ENCODE measurements at places on chromosomes 1 and 21.

- no peak for DNase-seq
Measured at GRCh38 chr1:55062801-55063576, 23.6 kb downstream of the PCSK9 start.

DNA sequence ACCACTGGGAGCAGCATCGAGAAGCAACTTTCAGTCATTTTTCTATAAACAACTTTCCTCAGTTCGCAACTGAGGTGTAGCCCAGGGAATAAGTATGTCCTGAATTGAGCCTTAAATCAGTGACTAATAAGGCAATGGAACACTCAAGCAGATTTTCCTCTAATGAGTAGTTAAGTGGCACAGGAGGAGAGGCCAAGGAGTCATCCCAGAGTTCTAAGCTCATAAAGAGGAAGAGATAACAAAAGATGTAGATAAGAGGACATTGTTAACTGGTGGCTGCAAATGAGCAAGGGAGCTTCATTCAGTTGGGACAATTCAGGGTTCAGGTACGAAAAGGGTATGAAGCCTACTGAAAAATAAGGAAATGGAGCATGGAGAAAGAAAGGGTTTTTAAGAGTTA lies 64.5 kb downstream of the LRRC40 start:
- no peak for DNase-seq

GRCh38 chr1:67333603-67334002 lies 25.9 kb downstream of the IL12RB2 start:
- DNase-seq: no peak

- no peak for DNase-seq
Measured at GRCh38 chr1:183873642-183874041, 68.7 kb downstream of the RGL1 start.

DNA sequence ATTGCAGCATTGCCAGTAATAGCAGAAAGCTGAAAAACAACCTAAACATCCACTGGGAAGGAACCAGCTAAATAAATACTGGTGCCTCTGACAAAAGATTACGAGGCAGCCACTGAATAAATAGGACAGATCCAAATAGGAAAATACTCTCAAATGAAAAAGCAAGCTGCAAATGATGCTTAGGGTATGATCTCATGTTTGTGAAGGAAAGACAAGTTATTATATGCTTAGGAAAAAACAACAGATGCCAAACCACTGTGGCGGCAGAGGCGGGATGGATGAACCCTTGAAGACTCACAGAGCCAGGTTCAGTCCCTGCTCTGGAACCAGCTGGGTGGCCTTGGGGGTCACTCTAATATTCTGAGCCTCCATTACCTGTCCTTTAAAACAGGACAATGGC lies 41.6 kb downstream of the MATN1 start:
- no peak for DNase-seq

- no peak for DNase-seq
Measured at GRCh38 chr1:108051631-108052377, 86.8 kb upstream of the VAV3 start.

DNA sequence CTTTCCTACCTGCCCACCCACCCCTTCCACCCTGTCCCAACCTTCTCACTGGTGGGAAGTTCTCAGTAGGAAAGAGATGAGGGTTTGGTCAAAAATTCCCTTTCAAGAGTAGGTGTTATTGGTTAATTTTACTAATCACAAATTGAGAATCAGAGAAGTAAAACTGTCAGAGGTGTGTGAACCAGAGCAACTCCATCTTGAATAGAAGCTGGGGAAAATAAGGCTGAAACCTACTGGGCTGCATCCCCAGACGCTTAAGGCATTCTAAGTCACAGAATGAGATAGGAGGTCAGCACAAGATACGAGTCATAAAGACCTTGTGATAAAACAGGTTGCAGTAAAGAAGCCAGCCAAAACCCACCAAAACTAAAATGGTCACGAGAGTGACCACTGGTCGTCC lies 11.5 kb downstream of the PLA2G2D start:
- DNase-seq: no peak

- no peak for DNase-seq
Measured at GRCh38 chr21:14982336-14982735, 82.5 kb downstream of the NRIP1 start.

- DNase-seq: no peak
Measured at GRCh38 chr21:24294171-24294570, 1313.1 kb downstream of the MRPL39 start.

- no peak for DNase-seq
Measured at GRCh38 chr1:54337928-54338327, 68.3 kb downstream of the SSBP3 start.

DNA sequence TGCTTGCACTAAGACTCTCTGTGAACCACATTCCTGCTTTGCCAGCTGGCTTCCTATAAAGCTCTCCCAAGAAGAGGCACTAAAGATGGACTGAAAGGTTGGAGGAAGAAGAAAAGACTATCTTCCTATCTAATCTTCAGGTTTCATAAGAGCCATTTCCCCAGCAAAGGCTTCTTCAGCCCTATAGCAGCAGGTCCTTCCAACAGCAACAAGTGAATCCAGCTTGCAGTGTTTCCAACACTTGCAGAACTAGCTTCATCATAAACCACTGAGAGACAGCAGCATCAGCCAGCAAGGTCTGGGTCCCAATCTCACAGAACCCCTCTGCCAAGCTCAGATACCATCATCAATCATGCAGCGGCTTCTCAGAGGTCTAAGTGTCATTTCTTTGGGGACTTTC lies 28.1 kb downstream of the FOXJ3 start:
- no peak for DNase-seq

DNA sequence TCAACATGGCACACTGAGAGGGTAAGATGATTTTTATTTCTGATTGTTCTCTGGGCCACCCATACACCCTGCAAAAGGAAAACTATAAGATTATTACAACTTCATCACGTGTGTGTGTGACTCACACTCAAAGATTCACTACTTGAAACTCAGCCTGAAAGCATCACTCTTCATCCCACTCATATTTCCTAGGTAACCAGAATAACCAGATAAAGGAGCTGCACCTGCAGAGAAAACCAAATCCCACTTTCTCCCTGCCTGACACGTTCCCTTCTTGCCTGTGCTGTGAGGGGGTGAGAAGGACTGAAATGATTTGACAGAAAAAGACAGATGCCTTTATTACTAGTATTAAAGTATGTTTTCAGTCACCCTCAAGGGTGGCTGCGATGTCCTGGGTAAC lies 131.6 kb downstream of the TGFBR3 start:
- DNase-seq: no peak

DNA sequence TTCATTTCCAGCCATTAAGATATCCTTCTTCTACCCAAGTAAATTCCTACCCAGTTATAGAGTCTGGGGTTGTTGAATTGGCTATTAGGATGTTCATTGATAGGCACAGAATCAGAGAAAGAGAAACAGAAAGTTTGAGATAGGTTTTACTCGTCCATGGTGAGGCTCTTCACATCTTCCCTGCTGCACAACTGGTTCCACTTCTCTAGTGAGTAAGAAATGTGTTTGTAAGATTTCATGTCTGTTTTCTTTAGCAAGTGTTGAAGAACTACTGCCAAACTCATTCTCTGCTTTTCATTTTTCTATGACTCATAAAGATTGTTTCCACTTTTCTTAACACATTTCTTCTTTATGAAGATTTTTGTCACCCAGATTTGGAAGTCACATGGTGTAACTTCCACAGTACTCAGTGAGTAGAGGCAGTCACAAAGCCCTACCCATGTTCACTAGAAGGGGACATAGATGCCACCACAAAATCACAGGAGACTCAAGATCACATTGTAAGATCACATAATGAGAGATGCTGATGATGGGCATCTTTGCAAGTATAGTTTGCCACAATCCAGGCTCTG lies 152.3 kb downstream of the SNX7 start:
- DNase-seq: no peak

- DNase-seq: no peak
Measured at GRCh38 chr21:36322083-36322424, 2.1 kb downstream of the MORC3 start.

DNA sequence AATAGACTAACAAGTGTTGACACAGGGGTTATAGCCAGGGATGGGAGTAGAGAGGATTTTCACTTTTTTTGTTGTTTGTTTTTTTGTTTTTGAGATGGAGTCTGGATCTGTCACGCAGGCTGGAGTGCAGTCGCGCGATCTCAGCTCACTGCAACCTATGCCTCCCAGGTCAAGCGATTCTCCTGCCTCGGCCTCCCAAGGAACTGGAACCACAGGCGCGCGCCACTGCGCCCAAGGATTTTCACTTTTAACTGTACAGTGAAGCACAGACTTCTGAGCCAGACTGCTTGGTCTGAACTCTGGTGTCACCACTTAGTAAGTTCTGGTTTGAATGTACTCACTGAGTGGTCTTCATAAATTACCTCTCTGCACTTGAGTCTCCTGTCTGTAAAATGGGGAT lies 40.2 kb upstream of the WASF2 start:
- DNase-seq: no peak

DNA sequence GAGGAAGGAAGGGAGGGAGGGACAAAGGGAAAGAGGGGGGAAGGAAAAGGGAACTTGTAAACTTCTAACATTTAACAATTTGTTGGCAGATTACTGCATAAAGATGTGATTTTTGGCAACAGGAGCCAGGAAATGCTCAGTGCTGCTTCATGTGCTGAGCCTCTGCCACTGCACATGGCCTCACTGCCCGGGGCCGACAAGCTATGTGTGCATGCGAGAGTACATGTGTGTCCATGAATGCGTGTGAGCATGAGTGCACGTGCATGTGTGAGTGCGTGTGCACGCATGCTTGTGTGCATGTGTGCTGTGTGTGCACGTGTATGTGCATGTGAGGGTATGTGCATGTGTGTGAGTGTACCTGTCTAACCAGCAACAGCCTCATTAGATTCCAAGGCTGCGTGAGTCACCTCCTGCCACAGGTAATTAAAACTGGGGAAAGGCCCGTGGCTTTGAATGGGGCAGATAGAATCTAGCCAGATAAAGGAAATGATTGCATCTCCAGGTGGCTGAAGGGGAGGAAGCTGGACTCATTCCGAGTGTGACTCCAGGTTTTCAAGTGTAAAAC lies 41.4 kb upstream of the TSPEAR start:
- no peak for DNase-seq

- DNase-seq: no peak
Measured at GRCh38 chr1:2109581-2110021, 59.4 kb downstream of the PRKCZ start.

DNA sequence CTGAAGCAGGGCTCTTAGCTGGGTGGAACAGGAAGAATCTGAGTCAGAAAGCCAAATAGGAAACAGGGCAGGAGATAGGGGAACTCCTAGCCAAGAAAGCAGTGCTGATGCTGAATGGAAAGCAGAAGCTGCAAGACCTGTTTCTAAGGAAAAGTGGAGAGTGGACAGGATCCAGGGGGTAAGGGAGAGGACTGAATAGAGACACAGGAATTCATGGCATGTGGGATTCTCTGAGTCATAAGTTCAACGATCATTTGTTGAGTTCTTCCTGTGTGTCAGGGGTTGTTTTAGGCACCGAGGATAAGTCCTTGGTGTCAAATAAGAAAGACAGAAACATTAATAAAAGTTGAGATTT lies 153.8 kb upstream of the FGGY start:
- no peak for DNase-seq

DNA sequence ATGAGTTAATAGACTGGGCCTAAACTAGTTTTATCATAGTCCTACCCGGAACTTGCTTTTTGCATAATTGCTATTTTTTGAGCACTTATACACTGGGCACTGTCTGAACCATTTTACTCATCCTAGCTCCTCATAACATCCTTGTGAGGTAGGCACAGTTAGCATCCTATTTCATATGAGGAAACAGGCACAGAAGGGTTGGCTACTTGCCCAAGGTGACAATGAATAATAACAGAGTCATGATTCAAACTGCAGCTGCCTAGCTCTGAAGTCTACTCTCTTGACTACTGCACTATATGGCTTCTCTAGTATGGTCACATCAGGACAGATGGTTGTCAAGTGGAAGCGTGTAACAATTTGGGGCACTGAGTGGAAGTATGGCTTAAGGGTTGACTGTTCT lies 18.2 kb upstream of the RC3H1 start:
- no peak for DNase-seq

DNA sequence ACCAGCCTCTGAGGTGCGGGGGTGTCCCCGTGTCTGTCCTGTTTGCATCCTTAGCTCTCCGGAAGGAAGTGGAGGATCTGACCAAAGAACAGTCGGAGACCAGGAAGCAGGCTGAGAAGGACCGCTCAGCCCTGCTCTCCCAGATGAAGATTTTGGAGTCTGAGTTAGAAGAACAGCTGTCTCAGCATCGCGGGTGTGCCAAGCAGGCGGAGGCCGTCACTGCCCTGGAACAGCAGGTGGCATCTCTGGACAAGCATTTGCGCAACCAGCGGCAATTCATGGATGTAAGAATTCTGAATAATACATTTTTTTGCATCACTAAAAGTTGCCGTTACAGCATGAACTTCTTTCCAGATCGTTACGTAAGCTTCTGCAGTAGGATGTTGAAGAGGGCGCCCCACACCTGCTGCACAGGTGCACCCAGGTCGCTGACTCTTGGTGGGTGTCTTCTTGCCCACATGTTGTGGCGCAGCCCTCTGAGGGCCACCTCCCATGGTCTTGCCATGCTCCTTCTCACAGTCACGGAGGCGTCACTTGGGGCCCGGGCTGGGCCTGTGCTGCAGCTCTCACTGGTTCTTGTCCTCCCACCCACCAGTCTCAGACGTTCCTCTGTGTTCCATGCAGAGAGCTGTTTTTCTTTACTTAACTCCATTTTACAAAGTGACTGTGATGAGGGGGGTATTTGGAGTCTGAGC lies 61.3 kb upstream of the DIP2A start:
- no peak for DNase-seq

DNA sequence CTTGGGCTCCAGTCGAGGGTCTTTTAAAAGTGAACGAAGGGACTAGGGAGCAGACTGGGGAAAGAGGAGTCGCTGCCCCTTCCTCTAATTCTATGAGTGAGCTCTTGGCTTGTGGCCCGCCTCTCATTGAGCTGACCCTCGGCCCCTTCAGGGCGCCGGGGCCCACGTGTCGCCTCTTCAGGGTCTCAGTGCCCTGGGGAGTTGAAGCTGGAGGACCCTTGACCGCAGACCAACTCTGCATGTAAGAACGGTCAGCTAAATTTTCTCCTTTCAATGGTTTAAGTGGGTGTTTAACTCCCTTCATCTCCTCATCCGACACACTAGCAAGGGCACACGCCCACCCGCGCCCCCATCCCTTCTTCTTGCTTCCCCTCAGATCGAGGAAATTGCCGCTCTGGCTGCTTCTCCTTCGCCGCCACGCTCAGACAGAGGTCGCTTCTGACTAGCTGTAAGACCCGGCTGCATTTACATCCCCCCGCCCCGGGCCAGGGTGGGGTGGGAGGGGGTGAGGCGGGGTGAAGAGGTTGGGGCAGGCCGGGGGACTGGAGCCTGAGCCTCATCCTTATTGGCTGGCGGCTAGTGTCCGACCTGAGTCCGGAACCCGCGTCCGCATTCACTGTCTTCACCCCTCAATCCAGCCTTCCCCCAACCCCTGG lies 10.9 kb downstream of the NR5A2 start:
- no peak for DNase-seq
